ENCODE measurements at places on chromosomes 12 and 14.

DNA sequence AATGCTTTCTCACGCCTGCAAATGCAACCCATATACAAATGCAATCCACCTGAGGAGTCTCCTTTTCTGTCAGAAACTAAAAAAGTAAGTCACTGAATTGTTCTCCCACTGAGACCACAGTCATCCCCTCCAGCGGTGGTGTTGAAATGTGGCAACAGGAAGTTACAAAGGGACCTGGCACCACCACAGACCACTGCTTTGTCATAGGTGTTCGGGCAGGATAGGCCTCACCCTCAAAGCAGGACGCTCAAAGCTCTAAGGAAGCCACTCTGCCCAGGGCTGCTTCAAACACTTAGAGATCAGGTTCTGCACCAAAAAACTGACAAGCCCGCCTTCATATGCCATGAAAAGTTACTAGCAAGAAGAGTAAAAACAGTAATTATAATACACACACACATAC, 11.3 kb downstream of the PHLDA1 start:
- peak; percentile 39 for DNase-seq

- DNase-seq: no peak
These were observed 13.4 kb downstream of the HECTD4 start for GRCh38 chr12:112368856-112369255.

GRCh38 chr12:28961948-28962384, 187.1 kb upstream of the FAR2 start:
- no peak for DNase-seq

- DNase-seq: peak; percentile 15
These were observed 759 bp downstream of the NFYB start for GRCh38 chr12:104137001-104137901.

DNA sequence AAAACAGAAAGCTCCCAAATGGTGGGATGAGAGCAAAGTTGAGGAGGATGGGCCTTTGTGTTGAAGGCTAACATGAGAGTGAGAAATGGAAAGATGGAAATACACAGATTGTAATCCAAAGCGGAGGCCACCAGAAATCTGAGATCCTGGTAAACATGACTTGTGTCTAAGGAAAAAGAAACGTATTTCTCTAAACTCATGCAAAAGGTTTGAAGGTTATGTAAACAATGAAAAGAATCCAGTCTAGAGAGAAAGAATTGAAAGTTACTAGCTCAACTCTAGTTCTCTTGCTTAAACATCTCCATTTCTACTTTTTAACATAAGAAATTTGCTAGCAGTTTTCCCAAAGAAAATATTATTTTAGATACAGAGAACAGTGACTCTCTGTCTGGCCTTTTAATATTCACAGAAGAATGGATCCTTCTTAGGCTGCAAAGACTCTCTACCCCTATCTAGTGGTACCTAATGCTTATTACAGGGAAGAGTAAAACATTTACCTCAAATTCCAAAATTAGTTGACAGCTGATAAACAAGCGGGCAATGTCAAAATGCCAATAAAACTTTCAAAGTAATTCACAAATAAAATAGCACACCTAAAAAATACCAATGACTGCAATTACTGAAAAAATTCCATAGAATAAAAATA, 75.8 kb upstream of the SOX5 start:
- DNase-seq: no peak

GRCh38 chr14:79514700-79515099, 696.6 kb downstream of the DIO2 start:
- no peak for DNase-seq

- DNase-seq: no peak
These were observed 17.4 kb downstream of the LIMA1 start for GRCh38 chr12:50265770-50266524.

DNA sequence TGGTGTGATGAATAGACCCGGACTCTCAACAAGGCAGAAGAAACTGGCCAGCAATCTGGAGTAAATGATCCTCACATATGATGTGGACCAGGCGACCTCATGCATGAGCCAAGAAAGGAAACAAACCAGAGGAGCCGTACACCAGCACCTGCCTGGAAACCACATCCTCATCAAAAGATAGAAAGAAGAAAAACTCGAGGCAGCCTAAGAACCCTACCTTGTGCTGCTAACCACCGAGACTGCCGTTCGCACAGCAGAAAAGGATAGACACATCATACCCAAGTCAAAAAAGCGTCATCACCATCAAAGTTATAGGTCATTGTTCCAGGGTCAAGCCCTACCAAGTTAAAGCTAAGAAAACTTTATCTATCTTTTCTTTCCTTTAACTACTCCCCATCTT, 66.7 kb downstream of the RESF1 start:
- peak; percentile 4 for DNase-seq

GRCh38 chr12:85575120-85576096, 260.8 kb downstream of the RASSF9 start:
- DNase-seq: no peak

DNA sequence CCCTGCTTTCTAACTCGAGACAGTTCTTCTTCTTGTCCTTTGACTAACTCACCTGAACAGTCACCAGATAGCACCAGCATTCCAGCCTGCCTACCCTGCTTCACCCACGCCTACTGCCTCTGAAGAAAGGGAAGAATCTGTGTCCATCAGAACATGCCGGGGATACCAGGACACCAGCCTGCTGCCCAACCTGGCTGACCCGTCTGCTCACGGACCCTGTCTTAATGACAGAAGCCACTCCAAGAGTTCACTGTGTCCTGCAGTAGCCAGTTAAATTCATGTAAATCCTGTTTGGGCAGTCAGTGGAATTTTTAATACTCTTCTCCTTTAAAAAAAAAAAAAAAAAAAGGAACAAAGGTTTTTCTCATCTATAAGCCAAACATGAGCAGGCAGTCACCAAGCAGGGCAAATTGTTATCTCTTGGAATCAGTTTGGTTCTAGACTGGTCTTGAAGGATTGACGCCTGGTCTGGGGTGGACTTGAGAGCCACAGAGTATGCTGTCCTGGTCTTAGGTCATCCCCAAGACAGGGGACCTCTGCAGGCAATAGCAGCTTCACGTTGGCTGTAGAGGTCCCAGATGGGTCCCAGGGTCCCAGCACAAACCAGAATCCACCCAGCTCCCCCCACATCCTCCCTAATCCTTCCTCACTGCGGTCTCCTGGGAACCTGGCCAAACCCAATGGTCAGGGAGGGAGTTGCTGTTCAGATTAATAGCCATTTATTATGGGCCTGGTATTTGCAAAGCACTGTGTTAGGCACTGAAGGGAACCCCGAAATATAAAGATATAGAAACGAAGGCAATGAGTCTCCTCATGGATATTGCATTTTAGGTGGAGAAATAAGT, 181.1 kb upstream of the HIF1A start:
- DNase-seq: no peak

- no peak for DNase-seq
These were observed 21.7 kb downstream of the PLEKHD1 start for GRCh38 chr14:69506241-69506595.

DNA sequence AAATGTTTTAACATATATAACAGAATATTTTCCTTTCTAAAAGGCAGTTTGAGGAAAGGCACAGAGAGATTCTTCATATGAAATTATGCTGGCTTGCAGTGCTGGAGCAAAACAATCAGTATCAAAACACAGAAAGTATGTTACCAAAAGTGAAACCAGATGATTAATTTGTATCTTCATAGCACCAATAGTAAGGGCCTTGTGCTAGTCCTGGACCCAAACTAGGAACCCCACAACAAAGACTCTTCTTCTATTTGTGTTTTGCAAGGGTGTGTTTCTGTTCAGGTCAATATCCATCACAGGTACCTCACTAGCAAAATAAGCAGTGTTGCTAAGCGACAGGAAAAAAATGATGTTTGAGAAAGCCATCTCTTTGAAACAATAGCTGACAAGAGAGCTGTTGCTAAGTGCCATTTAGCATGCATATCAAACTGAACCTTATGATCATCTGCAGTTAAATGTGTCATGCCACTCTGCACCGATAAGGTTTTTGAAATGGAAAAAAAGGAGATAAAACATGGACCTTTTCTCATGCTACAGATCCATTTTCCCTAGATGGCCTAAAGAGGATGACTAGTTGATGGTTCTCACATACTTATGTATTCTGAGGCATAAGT, 196.2 kb upstream of the ALG10 start:
- no peak for DNase-seq

GRCh38 chr14:24353559-24354481, 14.0 kb upstream of the RIPK3 start:
- no peak for DNase-seq

- no peak for DNase-seq
These were observed 3.6 kb downstream of the STAT6 start for GRCh38 chr12:57107456-57108155.

GRCh38 chr14:88089445-88089844, 84.5 kb downstream of the GPR65 start:
- DNase-seq: no peak

GRCh38 chr12:43131301-43131700, 420.7 kb downstream of the ADAMTS20 start:
- no peak for DNase-seq

- no peak for DNase-seq
These were observed 2.6 kb downstream of the GPR68 start for GRCh38 chr14:91241863-91242262.

GRCh38 chr12:115407036-115407435, 723.1 kb upstream of the TBX3 start:
- no peak for DNase-seq

DNA sequence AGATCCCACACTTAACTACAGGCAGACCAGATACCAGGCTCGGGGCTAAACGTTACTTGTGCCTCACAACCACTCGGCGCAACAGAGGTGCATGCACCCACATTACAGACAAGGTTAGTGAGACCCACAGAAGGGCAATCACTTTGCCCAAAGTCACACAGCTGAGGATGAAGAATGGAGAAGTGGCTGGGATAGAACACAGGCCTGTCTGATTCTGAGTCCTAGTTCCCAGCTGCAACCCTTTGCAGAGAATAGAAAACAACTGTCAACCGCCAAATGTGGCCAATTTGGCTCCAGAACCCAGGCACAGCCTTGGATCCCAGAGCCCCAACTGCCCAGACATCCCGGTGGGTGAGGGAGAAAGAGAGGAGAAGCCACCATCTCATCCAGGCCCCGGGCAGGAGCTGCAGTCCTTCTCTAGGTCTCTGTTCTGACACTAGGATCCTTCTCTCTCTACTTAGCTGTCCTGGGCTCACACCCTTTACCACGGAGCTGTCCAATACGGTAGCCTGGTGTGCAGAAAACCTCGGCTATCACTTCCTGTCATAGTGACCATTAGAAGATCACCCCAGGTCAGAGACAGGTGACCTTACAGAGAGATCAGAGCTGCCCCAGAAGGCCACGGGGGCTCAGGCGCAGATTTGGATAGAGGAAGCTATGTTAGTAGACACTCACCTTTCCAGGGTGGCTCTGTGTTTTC, 59.1 kb downstream of the FAM222A start:
- DNase-seq: no peak

- no peak for DNase-seq
These were observed 179.8 kb downstream of the GALC start for GRCh38 chr14:87813211-87813610.

DNA sequence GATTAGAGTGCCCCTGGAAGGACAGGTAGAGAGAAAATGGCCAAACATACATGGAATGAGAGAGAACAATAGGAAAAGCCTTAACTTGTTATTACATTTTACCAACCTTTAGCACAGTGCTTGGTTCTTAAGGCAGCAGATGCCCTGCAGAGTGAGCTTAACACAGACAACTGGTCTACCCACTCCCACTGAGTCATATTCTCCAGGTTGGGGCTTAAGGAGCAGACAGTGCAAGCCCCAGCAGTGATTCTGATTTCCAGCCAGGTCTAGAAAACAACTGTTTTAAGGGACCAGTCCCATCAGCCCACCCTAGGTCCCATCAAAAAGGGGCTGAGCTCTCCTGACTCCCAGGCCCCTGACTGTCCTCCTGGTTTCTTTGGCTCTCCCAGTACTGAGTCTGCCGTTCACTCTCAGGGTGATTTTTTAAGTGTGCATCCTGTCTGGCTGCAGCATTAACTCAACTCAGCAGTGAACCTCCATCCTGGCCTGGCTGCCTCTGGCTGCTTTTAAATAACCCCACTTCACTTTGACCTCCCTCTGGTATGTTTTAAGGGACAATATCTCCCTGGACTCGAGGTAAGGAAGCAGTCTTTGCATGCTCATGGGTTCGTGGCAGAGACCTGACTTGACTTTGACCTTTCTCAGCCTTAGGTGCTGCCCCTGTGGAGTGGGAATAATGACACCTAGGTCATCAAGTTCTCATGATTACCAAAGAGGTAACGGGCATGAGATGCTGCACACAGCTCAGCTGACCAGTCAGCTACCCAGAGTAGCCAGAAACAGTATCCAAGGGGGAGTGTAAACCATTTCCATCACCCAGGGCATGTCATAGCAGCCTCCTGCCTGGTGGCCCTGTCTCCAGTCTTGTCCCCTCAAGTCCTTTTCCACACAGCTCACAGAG, 210.7 kb upstream of the PWP1 start:
- DNase-seq: no peak

DNA sequence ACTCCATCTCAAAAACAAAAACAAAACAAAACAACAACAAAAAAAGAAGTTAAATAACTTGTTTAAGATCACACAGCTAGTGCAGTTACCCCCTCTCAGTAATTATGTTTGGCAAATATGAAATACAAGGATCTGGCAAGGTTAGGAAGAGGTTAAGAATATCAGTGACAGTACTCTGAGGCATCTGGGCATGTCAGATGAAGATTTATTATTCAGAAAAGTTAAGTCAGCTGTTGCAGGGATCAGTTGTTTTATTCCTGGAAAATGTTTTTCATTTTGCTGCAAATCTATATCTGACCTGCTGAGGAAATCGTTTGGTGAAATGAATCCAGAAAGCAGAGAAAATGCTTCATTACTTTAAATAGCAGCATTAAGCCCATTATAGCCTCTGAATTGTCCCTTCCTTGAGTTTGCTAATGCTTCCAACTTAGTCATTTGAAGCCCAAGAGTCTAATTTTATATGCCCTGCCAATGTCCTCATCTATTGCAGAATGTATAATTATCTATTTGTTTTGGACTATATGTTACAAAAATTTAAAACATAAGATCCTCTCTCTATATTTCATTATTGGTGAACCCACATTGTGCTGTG, 8.1 kb downstream of the GPX2 start:
- DNase-seq: no peak

GRCh38 chr12:47488888-47489287, 216.9 kb downstream of the RPAP3 start:
- DNase-seq: no peak

GRCh38 chr12:124688356-124688992, 121.1 kb upstream of the NCOR2 start:
- no peak for DNase-seq

GRCh38 chr14:55019968-55020554, 6.8 kb downstream of the WDHD1 start:
- DNase-seq: no peak

GRCh38 chr14:28584951-28585350, 181.6 kb upstream of the FOXG1 start:
- no peak for DNase-seq

GRCh38 chr12:114395755-114396152, 10.2 kb downstream of the TBX5 start:
- DNase-seq: no peak

- no peak for DNase-seq
These were observed 15.1 kb downstream of the SOCS2 start for GRCh38 chr12:93587611-93588010.
